ENCODE measurements at places on chromosomes 3 and 15.
A peak's percentile ranks its signal among the peaks of the same experiment; 100 is the strongest.

DNA sequence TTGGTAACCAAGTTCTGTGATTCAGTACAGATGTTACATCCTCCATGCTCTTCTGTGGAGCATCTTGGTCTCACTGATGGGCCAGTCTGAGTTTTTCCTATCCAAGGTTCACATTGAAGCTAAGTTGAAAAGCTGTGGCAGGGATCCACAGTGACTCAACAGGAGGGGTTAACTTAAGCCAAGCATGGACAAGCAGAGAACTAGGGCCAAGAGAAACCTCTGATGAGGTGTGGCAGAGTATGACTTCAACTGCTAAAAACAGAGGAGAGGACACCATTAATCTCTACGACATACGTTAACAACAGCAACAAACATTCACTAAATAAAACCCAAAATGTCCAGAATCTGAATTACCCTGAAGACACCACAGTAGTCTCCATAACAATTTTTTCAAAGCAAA, 268.1 kb upstream of the UBE2E2 start:
- DNase-seq: no peak

DNA sequence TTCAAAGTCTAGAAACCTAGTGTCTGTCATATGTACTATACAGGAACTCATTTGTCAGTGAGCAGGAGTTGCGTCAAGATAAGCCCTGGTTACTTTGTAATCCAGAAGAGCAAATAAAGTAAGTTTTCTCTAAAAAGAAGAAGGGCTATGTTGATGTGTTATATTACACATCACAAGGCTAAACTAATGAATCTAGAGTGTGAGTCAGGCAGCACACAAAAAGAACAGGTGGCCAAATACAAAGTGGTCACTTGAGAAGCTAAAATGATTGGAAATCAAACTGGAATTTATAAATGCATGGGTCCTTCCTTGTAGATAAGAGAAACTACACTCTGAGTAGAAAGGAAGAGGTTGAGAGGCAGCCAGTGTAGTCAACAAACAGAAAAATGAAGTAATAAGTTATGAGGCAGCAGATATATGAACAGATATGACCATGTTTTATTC, 771.6 kb downstream of the DIPK2A start:
- DNase-seq: no peak

GRCh38 chr15:70519004-70519365, 244.4 kb downstream of the UACA start:
- no peak for DNase-seq

DNA sequence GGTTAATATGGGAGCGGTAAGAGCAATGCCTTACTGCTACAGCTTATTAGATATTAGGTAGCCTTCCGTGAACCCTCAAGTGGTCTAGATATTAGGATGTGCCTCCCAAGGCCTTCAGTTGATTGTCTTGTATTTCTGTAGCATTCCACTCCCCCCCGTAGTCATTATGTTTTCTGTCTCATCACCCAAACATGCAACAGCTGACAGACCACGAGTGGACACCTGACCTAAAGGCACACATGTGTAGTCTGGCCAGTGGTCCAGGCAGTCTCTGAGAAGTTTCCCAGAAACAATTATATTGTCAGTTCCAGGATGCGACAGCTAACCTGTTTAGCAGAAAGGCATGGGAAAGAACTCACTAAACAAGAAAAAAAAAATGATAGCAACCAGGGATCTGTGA, 1000.9 kb downstream of the AGBL1 start:
- DNase-seq: no peak

DNA sequence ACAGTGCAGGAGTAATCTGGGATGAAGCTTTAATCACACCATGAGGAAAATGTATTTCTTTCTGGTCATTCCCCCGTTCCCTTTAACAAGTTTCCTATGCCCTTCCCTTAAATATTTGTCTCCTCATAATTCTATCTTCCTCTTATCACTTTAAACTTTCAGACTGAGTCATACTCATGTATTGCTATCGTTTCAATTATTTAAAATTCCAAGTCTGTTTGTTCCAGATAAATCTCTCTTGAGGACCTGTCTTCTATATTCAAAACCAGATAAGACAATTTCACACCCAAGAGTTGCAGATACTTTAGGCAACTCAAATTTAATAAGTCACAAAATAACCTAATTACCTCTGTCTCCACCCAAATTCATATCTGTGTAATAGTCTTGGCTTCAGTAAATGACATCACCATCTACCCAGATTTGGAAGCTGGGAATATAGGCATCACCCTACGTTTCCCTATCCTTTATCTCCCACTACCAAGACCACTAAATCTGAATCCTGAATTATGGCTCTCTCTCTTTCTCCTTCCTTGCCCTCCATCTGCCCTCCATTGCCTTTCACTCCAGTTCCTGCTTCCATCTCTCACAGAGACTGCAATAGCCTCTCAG, 220.1 kb downstream of the PYDC2 start:
- no peak for DNase-seq

- no peak for DNase-seq
These were observed 9.2 kb downstream of the SPSB4 start for GRCh38 chr3:141060327-141060726.

DNA sequence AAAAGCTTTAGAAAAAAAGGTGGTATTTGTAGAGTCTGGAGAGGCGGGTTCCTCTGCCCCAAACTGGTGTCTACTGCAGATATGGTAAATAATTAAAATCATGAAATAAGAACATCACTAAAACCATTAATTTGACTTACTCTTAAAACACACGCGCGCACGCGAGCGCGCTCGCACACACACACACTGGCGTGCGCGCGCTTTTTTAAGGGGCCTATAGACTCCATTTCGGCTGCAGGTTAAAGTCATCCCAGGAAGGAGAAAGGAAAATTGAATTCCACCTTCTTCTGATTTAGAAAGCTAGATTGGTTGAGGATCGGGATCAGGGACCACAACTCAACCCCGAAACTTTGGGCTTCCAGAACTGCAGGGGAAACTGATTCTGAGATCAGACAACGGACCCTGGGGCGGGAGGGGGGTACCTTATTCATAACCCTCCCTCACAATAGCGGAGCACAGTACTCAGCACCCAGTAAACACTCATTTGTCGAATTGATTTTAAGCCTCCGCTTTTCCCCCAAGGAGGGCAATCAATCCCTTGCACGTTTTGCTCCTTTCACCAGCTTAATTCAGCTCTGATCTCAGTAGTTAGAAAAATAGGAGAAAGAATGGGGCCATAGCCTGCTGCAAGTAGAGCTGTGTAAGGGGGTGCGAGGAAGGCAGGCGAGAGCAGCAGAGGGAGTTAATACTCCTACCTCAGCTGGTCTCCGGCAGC, 509 bp upstream of the LRRC3B start:
- no peak for DNase-seq

- DNase-seq: no peak
These were observed 71.8 kb downstream of the SYNPR start for GRCh38 chr3:63349583-63350573.

GRCh38 chr3:17469954-17470353, 272.5 kb downstream of the TBC1D5 start:
- DNase-seq: no peak

DNA sequence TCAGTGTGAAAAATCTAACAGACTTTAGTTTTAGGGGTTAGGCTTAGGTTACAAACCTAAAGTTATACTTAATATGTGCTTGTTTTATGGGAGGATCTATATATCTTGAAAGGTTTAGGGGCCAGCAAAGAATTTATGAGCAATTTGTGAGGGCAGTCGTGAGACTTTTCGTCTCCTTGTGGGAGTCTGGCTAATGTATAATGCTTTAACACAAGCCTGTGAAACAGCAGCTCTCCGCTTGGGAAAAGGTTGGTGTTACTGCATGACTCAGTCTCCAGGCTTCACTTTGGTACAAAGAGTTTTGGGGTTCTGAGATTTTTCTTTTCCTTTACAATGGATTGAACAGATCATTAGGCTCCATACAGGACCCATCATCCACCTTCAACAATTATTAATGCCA, 79.0 kb upstream of the MFGE8 start:
- no peak for DNase-seq

DNA sequence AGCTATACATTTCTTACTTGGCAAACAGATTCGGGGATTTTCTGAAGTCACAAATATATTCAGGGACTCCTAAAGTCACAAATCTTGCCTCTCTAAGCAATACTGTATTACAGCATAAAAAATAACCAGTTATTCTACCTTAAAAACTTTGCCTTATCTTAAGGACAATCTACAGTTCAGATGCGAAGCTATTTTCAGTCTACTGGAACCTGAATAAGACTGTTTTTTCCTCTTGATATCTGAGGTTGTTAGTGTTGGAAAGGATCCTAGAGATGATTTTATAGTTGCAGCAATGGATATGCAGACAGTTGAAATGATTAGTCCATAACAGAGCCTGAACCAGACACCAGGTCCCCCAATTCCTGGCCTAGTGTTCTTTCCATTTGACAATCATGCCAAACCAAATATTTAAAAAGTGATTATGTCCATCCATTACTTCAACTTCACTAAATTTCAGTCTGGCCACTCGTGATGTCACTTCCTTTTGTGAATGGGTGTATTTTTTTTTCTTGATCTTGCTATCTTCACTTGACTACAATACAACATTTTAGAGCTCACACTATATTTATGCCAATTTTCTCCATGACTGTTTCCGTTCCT, 1.8 kb downstream of the HDGFL3 start:
- no peak for DNase-seq

DNA sequence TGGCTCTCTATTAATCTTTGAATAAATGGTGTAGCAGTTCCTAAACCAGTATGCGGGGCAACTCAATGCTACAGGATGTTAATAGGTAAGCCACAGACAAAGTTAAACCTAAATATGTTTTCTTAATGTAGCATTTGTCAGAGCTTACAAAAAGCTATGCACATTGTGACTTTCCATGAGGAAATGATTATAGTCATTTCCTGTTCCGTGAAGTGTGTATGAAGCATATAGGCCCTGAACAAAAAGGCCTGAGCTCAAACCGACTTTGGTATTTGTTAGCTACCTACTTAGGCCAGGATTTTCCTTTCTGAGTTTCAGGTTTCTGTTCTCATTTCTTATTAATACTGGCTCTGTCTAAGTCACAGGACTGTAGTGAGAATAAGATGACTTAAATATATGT, 14.2 kb downstream of the ZNF80 start:
- no peak for DNase-seq

DNA sequence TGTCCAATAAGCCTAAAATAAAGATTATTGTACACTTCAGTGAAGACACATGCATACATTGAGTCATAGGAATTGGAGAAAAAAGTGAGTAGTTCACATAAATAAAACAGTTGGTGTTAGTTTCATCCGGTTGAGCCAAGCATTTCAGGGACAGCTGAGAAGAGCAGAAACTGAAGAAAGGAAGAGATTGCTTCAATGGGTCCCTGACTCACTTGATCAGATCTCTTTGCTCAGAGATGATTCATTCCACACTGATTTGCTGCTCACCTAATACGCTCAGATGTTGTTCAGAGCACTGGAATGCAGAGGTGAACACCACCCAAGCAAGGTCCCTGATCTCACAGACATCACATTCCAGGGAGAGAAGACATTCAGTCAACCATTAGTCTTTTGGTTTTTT, 93.7 kb downstream of the RAD18 start:
- DNase-seq: no peak

DNA sequence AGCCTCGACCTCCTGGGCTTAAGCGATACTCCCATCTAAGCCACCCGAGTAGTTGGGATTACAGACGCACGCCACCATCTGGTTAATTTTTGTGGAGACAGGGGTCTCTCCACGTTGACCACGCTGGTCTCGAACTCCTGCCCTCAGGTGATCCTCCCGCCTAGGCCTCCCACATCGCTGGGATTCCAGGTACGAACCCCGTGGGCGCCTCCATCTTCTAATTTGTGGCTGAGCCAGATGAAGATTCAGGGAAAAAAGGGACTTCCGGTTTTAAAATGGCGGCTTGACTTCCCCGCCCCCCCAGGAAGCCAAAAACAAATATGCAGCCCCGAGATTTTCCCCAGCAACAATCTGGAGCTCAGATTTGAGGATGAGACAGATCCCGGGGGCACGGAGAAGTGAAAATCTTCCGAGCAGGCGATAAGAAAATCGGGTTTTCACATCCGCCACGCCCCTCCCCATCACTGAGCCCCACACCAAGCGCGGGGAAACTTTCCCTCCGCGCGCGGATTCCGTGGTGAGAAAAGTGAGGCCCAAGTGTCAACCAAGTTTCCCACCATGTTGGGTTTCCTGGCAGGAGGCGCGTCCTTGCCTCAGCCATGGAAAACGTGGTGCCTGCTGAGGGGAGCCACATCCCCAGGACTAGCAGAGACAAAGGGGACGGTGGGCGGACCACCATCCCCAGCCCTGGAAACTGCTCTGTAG, 15.4 kb downstream of the CHST14 start:
- no peak for DNase-seq

DNA sequence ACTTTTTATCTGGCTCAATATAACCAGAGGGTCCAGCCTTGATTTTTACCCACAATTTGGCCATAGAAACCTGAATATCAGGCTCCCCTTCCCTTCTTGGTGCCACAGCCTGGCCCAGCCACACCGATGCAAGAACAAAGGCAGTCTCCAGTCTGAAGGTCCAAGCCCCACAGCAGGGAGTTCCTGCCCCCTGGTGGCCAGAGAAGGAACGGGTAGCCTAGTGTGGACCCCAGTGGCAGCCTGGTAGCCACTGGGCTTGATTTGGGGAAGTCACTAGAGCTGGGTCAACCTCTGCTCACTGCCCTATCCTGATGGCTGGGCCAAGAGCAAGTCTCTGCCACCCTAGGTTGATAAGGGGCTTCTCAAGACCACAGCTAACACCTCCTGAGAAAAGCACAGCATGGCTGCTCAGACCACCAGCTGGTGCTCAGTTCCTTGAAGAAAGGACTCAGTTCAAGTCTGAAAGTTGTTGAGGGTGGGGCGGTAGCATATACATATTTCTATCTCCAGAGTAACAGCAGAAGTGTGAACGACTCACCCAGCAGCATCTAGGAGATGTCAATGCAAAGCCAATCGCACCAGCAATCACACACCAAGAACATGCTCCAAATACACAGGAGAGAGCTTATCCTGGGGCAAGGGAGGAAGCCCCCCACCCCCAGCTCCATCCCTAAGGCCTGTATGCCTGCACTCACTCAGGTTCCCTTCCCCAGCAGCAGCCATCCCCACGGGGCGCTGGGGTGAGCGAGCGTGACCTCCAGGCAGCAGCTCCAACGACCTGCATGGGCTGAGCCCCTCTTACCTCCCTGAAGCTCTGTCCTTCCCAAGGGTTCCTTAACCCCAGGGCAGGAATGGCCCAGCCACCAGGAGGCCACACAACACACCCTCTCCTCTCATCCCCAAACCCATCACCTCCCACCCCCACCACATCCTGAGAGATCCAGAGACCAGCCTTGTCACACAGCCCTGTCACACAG, 7.6 kb downstream of the PFKFB4 start:
- peak; percentile 69 for DNase-seq

DNA sequence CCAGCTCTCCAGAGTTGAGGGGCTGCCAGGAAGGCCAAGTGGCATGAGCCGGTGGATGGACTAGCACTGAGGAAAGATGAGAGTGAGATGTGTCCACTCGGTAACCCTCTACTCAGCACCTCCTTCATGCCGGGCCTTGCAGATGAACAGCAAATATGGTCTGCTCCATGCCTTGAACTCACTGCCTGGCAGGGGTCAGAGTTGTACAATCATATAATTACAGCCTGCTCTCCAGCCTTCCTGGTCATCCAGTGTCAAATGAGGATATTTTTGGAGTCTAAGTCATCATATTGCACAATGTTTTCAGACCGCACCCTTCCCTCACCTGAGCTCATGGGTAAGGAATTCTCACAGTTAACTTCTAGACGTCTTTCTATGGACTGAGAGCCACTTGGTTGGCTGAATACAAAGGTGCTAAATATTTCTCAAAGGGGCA, 4.9 kb downstream of the MGLL start:
- no peak for DNase-seq

- no peak for DNase-seq
These were observed 43.0 kb downstream of the LRRC49 start for GRCh38 chr15:70935631-70936030.

All from activated CD8-positive, alpha-beta memory T cell treated with anti-CD3 and anti-CD28 coated beads for 4 hours (primary cell).